ENCODE measurements at places on chromosomes 6 and 20. TPM values are rescaled to one million over a fixed set of nuclear protein-coding genes. Genes with fewer than 3 reads are reported as not detected.

DNA sequence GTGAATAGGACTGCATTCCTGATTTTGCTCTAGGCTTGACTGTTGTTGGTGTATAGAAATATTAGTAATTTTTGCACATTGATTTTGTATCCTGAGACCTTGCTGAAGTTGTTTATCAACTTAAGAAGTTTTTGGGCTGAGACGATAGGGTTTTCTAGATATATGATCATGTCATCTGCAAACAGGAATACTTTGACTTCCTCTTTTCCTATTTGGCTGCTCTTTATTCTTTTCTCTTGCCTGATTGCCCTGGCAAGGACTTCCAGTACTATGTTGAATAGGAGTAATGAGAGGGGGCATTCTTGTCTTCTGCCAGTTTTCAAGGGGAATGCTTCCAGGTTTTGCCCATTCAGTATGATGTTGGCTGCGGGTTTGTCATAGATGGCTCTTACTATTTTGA lies 13.4 kb downstream of the HLA-DOB start:
- peaks cover 57% of the 10 kb centered on the region for H3K27me3 ChIP-seq
- no peak overlapping the region for H3K4me3 ChIP-seq
- peaks cover 5% of the 10 kb centered on the region for H3K36me3 ChIP-seq

GRCh38 chr6:5367510-5367909 lies 106.2 kb downstream of the FARS2 start:
- DNase-seq: no peak
- no peaks in the 10 kb centered on the region for H3K4me1 ChIP-seq
- H3K27me3 ChIP-seq: no peaks in the 10 kb centered on the region
- H3K27ac ChIP-seq: no peak overlapping the region
- H3K36me3 ChIP-seq: no peaks in the 10 kb centered on the region

GRCh38 chr6:41367700-41368099 lies 32.3 kb downstream of the NCR2 start:
- no peaks in the 10 kb centered on the region for H3K36me3 ChIP-seq
- H3K27ac ChIP-seq: no peak overlapping the region
- no peak overlapping the region for H3K4me3 ChIP-seq

GRCh38 chr6:28537065-28537464 lies 11.4 kb downstream of the GPX5 start:
- peak overlapping the region; percentile 95 for H3K4me3 ChIP-seq
- peak overlapping the region; percentile 84 for H3K27ac ChIP-seq
- peaks cover 25% of the 10 kb centered on the region for H3K4me1 ChIP-seq
- no peaks in the 10 kb centered on the region for H3K36me3 ChIP-seq

- peaks cover 29% of the 10 kb centered on the region for H3K4me1 ChIP-seq
- H3K36me3 ChIP-seq: peaks cover 10% of the 10 kb centered on the region
- peak overlapping the region; percentile 34 for H3K27ac ChIP-seq
- H3K4me3 ChIP-seq: no peak overlapping the region
- DNase-seq: peak; percentile 63
These were observed 65.9 kb upstream of the HCRTR2 start for GRCh38 chr6:55108134-55109130.

FERMT1 gene
- total RNA-seq: 17.6 TPM

PIM1 gene
- 64.7 TPM for total RNA-seq

BCAS4 gene
- total RNA-seq: 29.8 TPM

GZF1 gene
- 9.5 TPM for total RNA-seq
